Iris pigment epithelial cell (primary cell): ENCODE measurements at places on chromosomes 12 and 14.

DNA sequence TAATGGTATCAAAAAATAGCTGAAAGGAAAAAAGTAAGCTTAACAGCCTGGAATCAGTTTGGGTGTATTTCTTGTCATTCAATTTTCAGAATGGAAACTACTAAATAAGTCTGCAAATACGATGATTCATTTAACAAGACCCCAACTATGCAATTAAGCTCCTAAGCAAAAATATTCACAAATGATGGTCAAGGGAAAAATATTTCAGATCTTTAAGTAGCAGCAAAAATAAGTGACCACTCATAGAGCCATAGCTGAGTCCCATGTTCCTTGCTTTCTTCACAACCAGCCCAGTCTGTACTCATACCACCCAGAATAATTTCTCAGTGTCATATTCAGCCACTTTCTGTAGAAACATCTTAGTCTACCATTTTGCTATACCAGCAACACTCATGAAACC, 185.4 kb downstream of the PPM1H start:
- no peak for DNase-seq

DNA sequence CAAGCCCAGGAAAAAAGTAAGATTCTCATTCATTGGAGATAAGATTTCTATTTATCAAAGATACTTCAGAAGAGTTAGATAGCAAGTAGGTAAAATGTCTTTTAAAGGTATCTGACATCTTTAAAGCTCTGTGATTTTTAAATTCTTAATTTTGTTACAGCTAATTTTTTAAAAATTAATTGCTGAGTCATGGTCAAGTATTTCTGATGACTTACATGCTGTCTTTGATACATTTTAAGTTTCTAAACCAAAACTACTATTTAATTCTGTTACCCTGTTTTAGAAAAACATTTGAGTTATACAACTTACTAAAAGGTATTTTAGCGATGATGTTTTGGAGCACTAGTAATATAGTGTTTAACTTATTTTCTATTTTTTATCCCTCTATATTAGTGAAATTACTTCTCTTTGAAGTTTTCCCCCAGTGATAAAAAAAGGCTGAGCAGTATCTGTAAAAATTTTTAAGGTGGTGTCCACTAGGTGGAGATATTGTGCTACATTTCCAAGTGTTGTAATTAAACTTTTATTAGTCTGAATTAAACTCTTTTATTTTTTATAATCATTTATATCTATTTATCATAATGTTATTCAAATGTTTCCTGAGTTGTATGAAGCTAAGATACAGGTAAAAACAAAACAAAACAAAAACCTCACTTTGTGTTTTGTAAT, 11.5 kb downstream of the ALG10 start:
- DNase-seq = peak; percentile 35

- peak; percentile 34 for DNase-seq
Measured at GRCh38 chr12:46491548-46491947, 119.0 kb upstream of the SLC38A2 start.

DNA sequence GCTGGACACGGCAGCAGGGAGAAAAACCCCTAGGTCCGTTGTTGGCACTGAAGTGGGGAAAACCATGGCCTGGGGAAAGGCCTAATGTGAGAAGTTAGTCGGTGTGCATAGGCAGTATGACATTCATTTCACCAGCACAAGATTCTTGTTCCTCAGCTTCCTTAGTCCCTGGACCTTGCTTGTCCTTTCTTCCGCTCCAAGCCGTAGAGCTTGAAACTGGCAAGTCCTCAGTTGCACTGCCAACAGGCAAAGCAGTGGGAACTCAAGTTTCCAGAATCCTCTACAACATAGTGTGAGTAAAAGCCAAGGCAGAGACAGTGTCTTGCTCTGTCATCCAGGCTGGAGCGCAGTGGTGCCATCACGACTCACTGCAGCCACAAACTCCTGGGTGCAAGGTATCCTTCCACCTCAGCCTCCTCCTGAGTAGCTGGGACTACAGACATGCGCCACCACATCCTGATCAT, 138.5 kb upstream of the AMIGO2 start:
- no peak for DNase-seq

DNA sequence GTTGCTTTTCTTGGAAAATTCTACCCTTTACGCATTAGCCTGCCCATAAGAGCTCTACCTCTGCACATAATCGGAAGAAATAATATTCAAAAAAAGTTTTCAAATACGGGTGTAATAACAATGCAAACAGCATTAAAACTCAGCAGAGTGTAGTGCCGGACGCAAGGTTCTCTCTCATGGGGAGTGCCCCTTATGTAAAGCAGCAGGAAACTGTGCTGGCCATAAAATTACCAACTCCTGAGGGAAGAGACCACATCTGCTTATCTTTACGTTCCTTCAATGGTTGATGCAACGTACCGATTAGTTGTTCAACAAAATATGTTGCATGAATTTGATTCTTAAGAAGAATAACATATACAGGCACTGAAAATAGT, 118.7 kb upstream of the TMCC3 start:
- DNase-seq = peak; percentile 41

GRCh38 chr12:58323676-58324075, 382.3 kb downstream of the ATP23 start:
- no peak for DNase-seq

DNA sequence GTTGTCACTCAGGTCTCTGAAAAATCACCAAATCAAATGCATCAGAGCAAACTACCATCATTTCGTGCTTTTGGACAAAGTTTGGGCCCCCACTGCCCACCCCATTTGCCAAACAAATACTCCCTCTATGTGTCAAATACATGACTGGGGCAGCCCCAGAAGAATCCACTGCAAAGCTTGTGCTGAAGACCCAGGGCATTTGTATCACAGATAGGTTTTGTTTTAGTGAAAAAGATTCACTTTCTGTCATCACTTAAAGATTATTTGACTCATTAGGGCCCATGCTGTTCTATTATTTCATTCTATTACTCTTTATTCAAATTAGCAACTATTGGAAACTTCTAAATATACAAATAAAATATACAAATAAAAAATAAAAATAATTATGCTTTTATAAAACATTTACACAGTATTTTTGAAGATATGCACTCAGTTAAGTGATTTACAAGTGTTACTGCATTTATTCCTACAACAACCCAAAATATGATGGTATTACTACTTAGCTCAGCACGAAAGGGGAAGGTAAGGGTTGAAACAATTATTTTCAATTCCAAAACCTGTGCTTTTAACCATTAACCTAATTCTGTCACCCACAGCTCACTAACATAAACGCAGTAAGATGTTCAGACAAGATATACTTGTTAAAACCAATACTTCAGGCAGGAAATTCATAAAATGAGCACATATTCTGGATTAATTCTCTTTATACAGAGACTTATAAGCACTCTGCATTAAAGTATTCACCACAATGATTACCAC, 36.5 kb downstream of the LRIG3 start:
- DNase-seq = no peak

DNA sequence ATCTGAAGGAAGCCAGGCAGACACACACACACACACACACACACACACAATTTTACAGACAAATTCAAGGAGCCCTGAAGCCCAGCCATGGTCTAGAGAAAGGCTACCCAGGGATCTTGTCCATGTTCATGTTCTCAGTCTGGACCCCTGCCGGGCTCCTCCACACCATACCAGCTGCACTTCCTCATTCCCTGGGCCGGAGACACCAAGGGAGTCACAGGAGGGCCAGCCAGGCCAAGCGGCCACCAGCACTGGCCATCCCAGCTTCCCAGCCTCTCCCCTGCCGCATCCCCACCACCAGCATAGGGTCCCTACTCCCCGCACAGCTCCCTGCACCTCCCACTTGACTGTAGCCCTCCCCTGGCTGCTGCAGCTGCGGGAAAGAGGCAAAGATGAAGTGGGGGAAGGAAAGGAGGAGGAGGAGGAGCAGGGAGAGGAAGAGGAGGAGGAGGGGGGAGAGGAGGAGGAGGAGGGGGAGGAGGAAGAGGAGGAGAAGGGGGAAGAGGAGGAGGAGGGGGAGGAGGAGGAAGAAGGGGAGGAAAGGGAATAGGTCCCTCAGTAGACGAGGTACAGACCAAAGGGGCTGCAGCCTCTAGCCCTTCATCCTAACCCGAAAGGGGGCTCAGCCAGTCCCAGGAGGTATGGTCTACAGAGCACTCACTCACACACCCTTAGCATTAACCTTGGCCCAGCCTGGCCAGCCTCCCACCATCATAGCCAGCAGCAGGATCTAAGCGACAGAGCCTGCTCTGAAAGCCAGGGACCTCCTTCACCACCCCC, 293.2 kb downstream of the DPF3 start:
- no peak for DNase-seq

GRCh38 chr12:68971404-68971803, 38.4 kb upstream of the CPM start:
- DNase-seq = peak; percentile 57

GRCh38 chr14:55051165-55051422, 353 bp upstream of the MAPK1IP1L start:
- no peak for DNase-seq

GRCh38 chr12:123608182-123608581, 6.3 kb downstream of the DDX55 start:
- no peak for DNase-seq

DNA sequence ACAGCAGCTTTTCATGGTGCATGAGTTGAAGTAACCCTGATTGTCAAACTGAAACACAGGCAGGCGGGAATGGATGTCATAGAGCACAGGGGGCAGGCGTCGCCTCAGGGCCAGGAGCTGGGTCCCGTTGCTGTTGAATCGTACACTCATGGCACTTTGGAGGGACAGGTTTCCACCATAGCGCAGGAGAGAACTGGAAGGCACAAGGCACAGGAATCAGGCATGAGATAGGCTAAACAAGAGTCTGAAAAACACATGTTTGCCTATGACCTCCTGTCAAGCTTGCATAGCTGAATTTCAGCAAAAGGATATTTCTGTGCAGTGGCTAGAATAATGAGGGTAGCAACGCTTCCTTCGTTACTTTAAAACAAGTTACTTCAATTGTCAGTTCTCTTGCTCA, 61.2 kb downstream of the DCAF5 start:
- DNase-seq = no peak

DNA sequence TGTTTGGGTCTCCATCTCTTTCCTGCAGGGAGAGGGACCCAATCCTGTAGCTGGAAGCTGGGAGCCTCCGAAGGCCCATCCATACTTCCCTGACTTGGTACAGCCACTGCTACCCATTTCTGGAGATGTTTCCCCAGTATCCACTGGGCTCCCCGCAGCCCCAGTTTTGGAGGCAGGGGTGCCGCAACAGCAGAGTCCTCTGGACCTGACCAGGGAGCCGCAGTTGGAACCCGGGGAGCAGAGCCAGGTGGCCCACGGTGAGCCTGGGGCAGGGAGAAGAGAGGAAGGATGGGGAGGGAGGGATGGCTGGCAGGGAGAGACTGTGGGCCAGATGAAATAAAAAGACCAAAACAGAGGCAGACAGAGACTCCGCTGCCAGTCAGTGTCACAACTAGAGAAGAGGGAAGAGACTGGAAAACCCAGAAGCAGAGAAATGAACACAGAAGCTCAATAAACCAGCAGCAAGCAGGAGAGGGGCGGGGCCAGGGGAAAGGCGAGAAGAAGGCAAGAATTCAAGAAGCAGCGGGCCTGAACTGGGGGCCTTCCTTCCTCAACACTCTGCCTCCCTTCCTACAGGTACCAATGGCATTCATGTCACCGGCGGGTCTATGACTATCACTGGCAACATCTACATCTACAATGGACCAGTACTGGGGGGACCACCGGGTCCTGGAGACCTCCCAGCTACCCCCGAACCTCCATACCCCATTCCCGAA, 6.3 kb downstream of the LTBR start:
- DNase-seq = no peak

DNA sequence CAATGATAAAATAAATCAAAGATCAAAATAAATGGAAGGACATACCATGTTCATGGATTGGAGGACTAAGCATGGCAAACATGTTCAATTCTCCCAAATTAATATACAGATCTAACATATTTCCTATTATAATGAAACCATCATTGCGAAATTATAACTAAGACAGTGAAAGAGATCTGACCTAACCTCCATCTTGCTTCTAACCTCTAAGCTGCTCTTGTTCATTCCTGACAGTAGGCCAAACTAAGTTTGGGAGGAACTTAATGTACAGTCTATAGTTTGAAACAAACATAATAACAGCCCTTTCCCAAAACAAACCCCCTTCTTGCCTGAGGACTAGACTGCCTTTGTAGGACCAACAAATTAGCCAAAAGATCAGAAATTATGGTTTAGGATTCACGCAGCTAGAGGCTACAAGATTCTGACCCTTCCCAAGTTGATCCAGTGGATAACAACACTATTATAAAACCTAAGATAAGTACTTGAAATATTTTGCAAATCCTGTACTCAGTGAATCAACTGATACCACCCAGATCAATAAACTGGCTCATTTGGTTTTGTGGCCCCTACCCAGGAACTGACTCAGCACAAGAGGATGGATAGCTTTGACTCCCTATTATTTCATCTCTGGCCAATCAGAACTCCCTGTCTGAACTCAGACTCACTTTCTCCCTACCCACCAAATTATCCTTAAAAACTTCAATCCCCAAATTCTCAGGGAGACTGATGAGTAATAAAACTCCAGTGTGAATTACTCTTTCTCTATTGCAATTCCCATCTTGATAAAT, 41.7 kb upstream of the OR5AU1 start:
- peak; percentile 41 for DNase-seq

DNA sequence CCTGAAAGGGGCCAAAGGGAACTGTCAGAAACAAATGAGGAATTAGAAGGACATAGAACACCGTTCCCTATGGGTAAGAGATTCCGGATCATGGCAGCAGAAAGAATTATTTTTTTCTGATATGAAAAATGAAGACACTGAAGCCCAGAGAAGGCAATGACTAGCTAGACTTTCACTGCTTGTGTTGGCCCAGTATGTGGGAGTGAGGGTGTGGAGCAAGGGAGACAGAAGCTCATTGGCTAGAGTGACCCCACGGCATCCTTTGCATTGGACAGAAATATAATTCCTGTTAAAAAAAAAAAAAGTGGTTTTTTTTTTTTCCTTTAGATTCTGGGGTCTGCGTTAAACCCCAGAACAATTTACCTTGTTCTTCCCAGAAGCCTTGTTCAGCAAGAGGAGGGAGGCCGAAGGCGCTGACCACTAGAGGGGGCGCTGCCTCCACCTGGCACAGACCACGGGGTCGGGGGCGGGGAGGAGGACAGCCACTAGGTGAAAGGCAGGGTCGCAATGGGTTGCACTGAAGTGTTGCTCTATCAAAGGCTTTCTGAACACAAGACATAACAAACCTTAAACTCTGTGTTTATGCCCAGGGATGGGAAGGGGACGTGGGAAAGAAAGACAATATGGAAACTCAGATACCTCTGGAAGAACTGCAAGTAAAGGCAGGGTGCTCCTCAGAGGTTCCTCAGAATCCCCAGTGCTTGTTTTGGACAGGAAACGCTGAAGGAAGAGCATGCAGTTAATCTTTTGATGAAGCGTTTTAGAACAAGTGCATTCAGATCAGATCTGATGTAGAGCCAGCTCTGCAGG, 156.8 kb downstream of the KCNA5 start:
- DNase-seq = no peak

GRCh38 chr12:40903040-40903439, 210.8 kb downstream of the CNTN1 start:
- no peak for DNase-seq
